ENCODE measurements at places on chromosomes 3 and 15.

GRCh38 chr15:69657626-69658025 is 205.0 kb downstream of the RPLP1 start:
- no peak for DNase-seq

DNA sequence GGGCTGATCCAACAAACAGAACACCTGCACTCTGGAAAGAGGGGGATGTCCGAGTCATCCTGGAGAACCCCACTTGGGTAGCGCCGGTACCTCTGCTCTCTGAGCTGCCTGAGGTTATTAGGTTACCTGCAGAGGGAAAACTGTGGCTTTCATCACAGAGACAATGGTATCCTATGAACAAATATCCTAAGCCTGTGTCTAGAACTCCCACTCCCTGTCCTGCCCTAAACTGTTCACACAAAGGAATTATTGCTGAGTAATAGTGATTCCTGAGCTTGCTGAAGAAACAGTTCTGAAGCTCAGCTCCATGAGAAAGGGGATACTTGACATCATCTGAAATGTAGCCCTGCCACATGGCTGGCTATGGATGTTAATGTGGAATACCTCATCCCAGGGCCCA is 31.9 kb upstream of the WNT5A start:
- DNase-seq, result no peak

DNA sequence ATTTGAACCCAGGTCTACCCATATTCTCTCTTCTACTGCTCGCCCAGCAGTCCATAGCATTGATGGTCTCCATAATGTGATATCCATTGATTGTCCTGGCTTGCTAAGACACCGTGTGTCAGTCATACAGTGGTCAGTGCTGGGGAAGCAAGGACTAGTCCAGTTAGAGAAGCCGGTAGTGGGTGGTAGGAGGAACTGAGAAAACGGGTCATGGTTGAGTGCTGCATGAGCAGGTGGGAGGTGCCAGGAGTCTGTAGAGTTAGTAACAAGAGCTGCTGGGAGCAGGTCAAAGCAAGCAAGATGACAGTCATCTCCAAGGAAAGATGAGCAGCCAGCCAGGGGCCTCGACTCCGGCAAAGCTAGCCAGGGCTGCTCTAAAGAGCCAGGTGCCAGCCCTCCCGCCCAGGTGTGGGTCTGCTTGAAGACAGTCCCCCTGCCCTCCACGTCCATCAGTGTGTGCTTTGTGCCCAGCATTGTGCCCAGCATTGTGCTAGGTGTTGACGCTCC is 29.5 kb upstream of the USP3 start:
- DNase-seq, result no peak

GRCh38 chr15:72339777-72340177 is 19.8 kb upstream of the CELF6 start:
- no peak for DNase-seq

GRCh38 chr3:118938183-118938961 is 96.3 kb downstream of the IGSF11 start:
- DNase-seq, result no peak

GRCh38 chr3:146342989-146343388 is 92.1 kb upstream of the PLSCR4 start:
- DNase-seq, result no peak

DNA sequence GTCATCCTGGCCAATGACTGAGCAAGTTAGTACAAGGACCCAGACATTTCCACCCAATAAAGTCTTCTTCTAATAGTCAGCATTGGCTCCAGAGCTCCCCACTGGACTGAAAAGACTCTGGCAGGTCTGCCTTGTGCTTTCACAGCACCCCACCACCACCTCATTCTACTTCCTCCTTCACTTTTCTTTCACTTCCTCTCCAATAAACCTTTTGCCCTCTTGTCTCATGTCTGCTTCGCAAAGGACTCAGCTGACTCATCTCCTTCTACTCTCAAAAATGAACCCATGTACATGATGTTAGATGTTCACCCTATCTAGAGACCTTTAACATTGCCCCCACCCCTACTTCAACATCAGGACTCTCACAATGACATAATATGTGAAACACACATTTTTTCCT is 181.0 kb upstream of the PPP2R3A start:
- DNase-seq, result peak; percentile 9

DNA sequence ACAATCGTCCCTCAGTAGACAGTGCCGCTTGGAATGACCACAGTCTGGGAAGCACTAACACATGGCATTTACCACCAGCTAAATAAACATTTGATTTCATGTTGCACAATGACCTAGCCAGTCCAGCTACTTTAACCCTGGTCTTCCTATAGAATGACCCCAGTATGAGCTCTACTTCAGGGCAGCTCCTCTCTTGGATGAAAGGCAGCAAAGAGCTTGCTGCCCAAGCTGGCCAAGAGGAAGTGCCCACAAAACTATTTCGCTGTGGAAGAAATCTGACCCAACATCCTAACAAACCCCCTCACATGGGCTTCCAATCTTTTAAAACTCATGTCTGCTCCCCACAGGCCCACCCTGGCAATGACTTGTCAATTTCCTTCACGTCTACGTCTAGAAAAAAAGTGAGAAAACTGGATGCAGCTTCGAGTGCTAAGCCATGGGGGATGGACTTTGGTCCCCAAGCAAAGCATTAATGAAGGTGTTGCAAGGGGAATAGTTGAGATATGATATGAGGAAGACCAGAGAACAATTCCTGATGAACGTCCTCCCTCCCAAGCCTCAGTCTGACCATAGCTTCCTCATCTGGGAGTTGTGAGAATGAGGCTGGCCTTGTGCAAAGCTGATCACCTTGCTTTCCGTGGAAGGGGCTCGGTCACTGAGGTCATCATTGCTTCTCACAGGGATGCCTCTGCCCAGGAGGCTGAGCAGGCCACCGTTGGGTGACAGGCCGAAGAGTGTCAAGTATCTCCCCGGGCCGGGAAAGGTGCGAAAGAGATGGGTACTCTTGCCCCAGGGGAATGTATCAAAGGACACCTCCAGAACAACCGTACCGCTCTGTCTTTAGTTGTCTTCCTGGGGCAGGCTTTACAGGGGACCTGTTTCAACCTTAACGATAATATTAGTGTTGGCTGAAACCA is 964 bp downstream of the SLC25A20 start:
- peak; percentile 85 for DNase-seq

DNA sequence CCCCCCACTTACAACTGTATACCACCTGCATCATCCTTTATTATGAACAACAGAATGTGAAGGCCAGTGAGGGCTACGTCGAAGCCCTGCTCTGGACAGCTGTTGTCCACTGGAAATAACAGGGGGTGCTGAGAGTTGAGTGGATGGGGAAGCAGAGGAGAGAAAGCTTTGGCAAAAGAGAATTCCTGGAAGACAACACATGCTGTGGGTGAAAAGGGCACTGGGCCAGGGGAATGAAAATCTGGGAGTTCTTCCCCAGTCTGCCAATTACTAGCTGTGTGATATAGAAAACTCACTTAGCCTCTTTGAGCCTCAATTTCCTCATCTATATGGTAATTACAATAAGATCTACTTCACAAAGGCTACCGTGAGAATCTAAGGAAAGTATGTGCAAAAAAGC is 40.7 kb downstream of the FSTL1 start:
- DNase-seq, result no peak

All from large intestine (tissue), 12 donors.